ENCODE measurements at places on chromosomes 5 and 9. TPM values are rescaled to one million over a fixed set of nuclear protein-coding genes. Genes with fewer than 3 reads are reported as not detected.

DNA sequence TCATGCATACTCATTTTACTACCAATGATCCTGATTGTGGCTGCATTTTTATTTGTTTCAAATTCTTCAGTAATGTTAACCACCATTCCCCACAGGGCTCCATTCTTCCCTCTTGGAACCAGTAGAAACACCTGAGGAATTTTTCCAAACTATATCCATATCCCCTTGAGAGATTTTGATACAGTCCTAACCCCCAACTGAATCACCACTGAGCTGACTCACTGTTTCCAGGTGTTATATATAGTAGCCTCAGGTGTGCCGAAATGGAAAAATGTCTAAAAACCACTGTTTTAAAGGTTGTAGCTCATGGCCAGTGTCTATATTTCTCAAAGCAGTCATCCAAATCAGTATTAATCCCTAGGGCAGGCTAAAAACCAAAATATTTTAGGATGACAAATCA is 85.2 kb downstream of the MRPS27 start:
- DNase-seq: no peak

GRCh38 chr9:34321451-34321850 is 7.6 kb downstream of the KIF24 start:
- no peak for DNase-seq

DNA sequence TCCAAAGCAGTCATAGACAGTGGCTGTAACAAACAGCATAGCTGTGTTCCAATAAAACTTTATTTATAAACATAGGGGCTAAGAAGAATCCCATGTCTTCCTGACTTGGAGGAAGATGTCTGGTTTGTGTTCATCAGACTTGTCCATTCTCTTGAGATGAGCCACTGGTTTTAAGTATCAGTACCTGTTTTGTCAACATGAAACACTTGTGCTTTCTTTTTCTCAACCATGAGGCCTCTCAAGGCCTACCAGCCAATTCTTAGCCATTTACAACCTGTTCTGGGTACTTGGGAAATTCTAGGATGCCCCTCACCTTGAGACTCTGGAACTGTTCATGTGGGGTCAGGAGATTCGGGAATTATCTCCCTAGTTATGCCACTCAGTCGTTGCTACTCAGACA is 154.3 kb upstream of the PPP1R2B start:
- DNase-seq: no peak

- DNase-seq: no peak
Observed at GRCh38 chr5:4780633-4781032, 359.5 kb upstream of the ADAMTS16 start.

- no peak for DNase-seq
Observed at GRCh38 chr9:127493592-127494303, 42.4 kb downstream of the LRSAM1 start.

The OR13C5 gene
- not detected for total RNA-seq

The IFNA4 gene
- total RNA-seq: not detected

Data from astrocyte (in vitro differentiated cells and primary cell).